ENCODE measurements at places on chromosomes 2 and 18.

GRCh38 chr2:58308435-58308834 is 67.3 kb upstream of the FANCL start:
- no peak for DNase-seq

DNA sequence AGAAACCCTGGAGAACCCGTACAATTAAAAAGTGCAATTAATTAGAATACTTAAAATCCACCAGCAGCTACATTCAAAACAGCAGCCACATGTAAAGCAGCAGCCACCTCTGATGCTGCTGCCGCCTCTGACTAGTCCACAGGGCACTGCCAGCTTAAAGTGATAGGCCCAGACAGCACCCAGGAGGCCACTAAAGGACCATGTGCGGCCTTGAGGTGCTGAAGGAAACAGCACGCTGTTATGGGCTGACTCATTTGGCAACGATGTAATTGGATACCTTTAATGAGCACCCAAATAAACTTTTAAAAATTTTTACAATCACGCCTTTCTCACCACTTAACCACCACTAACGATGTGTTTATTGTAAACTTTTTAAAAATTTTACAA is 209.3 kb upstream of the NCKAP5 start:
- no peak for DNase-seq

DNA sequence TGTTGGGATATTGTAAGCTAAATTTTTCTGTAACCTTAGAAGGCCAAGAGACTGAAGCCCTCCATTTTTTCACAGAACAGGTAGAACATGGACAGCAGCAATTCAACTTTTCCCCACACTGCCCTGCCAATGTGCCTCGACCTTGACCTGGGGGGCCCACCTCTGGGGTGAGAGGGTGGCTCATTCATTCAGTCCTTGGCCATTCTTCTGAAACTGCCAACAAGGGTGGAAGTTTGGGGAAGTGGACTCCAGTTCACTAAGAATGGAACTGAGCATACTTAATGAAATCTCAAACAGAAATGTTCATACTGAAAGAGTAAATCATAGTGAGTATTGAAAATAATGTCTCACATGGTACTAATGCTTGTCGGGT is 1.1 kb downstream of the EEF1B2 start:
- no peak for DNase-seq

- DNase-seq, result no peak
Observed at GRCh38 chr2:160227293-160227915, 27.3 kb upstream of the ITGB6 start.

- no peak for DNase-seq
Observed at GRCh38 chr2:232891621-232892071, 21.6 kb downstream of the SNORC start.

DNA sequence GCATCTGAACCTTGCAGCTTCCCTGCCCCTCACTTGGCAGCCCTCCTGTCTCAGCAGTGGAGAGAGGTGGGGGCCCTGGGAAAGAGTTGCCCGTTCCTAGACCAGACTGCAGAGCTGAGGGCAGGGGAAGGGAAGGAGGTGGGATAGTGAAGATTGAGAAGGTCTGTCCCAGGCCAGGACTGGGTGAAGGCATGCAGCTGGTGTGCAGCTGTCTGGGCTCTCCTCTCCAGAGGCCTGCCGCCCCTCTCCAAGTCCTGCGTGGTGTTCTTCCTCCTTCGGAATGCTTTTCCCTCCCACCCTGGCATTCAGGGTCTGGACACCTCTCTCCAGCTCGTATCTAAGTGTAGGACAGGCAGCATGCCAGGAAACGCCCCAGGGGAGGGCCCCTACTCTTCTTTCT is 323.5 kb downstream of the CELF4 start:
- DNase-seq, result no peak

DNA sequence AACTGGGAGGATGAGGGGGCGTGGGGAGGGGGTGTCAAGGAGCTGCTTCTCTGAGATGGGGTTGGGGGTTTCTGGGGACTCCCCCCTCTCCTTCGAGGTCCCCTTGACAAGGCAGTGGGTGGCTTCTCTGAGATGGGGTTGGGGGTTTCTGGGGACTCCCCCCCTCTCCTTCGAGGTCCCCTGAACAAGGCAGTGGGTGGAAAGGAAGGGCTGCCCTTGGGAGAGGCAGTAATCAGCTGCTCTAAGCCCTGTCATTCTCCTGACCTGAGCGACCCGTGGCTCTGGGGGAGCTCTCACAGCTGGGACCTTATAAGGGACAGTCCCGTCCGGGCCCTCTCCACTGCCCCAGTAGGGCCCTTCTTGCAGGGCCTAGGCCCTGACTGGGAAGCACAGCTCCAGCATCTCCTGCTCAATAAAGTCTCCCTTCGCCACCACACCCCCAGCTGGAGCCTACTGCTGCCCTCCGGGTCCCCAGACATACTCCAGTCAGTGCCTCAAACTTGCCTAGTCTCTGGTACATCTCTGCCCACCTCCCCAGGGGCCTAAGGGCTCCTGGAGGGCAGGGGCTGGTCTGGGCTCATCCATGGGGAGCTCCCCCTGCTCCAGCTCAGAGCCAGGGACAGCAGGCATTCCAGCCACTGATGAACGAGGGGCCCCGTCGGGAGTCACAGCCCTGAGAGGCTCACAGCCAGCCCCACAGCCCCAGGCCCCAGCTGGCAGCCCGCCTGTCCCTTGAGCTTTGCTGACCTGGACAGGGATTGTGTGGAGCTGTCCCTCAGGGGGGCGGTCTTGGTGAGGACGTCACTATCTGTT is 2.8 kb downstream of the GAREM2 start:
- DNase-seq, result no peak

- no peak for DNase-seq
Observed at GRCh38 chr2:239398521-239398921, 2.3 kb downstream of the HDAC4 start.

DNA sequence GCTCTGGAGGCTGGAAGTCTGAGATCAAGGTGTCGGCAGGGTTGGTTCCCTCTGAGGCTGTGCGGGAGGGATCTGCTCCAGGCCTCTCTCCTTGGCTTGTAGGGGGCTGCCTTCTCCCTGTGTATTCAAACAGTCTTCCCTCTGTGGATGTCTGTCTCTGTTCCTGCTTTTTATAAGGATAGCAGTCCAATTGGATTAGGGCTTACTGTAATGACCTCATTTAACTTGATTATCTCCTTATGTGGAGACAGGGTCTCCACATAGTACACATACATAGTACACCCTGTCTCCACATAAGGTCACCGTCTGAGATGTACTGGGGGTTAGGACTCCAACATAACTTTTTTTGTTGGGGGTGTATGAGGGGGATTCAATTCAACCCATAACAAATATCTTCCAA is 30.5 kb downstream of the TCF7L1 start:
- DNase-seq, result no peak

DNA sequence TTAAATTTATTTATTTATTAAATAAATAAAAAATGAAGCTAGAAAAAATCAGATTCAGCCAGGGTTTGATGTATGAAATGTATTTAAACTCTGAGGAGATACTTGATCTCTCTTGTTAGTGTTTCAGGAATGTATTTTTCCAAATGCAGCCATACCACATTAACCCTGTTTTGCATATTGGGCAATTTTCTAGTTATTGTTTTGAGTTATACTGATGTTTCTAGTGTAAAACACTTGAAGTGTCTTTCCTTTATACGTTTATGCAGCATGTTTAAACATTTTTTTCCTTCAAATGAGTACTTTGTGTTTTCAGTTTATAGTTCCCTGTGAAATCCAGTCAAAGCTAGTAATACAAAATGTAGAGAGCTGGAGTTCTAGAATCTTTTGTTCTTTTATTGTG is 69.9 kb downstream of the WDR7 start:
- DNase-seq, result no peak

DNA sequence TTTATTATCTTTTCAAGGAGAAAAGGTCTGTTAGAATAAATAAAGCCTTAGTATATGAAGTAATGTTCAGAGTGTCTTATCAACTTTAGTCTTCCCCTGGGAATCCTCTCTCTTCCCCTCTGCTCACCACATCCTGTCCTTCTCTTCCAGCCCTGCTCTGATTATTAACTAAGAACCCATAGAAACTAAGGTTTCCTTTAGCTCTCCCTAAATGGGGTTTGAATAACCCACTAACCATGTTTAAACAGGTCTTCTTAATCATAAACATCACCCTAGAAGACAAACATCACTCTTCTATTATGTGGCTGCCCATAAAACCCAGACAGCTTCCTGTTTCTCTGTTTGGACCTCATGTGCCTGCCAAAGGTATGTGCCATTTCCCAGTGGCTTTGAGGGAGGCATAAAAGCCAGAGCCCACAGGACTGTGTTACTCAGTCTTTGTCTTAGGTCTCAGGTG is 50.1 kb downstream of the SLC14A1 start:
- DNase-seq, result no peak

DNA sequence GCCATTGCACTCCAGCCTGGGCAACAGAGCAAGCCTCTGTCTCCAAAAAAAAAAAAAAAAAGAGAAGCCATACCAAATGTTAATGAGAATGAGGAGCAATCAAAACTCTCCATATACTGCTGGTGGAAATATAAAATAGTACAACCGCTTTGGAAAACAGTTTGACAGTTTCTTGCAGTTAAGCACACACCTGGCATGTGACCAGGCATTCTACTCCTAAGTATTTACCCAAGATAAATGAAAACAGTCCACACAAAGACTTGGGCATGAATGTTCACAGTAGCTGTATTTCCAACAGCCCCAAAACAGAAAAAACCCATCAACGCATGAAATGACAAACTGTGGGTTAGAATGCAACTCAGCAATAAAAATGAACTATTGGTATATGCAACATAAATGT is 76.0 kb upstream of the ST8SIA5 start:
- peak; percentile 45 for DNase-seq

DNA sequence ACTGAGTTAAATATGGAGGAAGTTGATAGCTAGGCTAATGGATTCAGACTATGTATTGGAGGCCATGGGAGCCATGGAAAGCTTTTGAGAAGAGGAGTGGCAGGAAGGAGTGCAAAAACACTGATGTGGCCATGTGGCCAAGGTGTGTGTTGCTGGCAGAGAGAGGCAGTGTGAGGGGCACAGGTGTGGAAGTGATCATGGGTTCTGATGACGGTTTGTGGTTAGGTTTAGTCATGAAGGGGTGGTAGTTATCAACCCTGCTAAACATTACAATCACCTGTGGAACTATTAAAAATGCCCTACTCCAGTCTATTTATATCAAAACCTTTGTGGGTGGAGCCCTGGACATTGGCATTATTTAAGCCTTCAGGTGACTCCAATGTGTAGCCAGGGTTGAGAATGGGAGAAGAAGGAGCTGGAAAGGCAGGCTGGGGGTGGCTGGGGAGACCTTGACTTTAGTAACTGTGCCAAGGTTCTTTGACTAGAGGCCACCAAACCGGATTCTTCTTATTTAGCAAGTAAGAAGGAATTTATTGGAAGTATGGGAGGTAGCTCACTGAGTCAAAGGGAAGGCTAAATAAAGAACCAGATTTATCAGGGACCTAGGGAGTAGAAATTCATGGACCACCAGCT is 13.5 kb downstream of the GPR39 start:
- no peak for DNase-seq

- no peak for DNase-seq
Observed at GRCh38 chr18:29074147-29074546, 897.2 kb upstream of the CDH2 start.

DNA sequence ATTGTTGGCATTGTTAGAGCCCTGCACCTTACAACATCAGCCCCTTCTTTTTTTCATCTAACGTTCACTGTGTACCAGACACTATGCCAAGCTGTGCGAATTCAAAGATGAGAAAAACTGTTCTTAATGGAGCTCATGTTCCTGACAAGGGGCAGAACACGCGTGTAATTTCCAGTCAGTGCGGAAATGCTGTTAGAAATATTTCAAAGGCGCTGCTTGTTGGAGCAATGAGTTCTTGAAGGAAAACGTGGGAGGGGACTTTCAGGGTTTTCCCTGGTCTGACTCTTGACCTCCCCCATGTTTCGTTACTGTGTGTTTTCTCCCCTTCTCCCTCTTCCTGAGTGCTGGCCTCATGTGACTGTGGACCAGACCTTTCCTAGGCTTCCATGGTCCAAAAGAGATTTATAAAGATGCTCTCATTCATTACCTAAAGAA is 1.5 kb downstream of the MTHFD2 start:
- DNase-seq, result no peak

DNA sequence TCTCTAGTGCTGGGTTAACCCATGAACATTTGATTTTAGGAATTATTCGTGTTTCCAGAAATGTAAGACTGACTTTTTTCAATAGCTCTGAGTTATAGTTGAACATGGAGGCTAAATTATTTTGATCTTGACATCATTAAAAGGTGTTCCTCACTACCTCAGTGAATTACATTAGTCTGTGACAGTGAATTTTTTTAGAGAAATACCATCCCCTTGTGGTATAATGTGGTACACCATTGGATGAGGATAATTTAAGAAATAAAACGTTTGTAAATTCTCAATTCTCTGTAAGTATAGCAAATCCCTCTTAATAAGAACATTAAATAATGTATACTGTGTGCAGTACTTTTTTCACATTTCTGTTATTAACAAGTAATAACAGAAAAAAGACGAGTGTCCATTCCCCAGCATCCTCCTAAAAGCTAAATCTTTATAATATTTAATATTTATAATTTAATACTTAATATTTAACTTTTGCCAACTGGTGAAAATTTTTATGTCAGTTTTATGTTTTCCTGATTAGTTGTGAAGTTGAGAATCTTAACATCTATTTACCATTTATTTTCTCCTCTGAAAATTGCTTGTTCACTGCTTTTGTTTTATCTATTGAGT is 70.3 kb upstream of the CWC22 start:
- no peak for DNase-seq
